ENCODE measurements at places on chromosomes 2 and 18.

- DNase-seq: peak; percentile 6
Observed at GRCh38 chr2:146312899-146313298, 1531.9 kb upstream of the ACVR2A start.

DNA sequence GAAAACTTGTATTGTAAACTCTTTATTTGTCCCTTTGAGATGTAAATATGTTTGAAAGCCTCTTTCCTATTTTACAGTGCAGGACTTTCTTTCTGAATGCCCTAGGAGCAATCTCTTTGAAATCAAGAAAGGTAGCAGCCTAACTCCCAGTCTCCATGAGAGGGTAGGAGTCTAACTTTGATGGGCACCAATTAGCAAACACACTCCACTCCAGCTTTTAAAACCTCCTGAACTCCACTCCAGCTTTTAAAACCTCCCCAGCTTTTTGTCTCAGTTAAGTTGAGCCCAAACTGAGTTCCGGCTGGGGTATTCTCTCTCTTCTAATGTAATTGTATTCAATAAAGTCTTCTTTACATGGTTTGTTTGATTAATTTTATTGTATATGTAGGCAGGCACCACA is 493.7 kb upstream of the CDH7 start:
- no peak for DNase-seq

DNA sequence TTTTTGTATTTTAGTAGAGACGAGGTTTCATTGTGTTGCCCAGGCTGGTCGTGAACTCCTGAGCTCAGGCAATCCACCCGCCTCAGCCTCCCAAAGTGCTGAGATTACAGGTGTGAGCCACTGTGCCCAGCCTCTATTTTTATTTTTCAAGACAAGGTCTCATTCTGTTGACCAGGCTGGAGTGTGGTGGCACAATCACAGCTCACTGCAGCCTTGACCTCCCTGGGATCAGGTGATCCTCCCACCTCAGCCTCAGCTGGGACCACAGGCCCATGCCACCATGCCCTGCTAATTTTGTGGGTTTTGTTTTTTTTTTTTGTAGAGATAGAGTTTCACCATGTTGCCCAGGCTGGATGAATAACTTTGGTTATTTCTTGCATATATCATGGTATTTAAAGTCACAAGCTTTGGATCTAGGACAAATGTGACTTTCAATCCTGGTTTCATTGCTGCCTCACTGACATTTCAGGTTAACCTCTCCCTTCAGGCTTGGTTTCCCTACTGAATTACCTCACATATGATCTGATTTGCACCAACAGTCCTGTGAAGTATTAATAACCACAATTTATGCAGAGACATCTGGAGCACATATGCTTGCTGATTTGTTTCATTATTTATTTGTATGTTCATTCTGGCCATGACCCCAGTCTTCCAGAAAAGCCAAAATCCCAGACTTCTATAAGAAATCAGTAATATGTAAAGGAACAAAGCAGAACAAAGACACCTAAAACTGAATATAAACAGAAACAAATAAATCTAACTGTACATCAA is 17.5 kb upstream of the RAB31 start:
- no peak for DNase-seq

GRCh38 chr2:81266106-81266505 is 961.6 kb upstream of the LRRTM1 start:
- no peak for DNase-seq

DNA sequence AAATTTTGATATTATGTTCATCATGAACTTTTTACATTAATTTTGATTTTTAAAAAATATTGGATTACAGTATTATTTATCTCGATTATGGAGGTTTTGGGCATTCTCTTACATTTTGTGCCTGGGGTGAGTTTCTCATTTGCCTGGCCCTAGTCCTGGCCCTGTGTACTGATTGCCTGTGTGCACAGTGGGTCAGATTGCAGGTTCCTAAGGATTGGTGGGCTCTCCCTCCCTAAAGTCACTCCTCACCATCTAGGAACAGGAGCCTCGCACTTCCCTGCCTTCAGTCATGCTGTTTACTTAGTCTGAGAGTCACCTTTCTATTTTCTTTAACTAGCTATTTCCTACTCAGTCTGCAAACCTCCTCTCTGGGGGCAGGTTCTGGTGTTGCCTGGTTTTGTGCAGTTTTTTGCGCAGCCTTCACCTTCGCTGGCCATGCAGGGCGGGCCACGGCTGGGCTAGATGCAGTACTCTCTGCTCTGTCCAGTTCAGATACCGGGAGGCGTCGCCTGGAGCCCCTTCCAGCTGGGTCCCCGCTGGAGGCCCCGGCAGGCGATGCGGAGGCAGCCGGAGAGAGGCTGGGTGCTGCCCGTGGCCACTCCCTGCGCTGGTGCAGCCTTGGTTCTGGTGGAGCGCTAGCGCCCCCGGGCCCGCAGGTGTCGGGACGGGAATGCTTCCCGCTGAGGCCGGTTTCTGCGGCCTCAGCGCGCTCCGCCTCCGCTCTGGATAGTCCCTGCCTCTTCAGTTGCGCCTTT is 23.3 kb upstream of the MC5R start:
- peak; percentile 55 for DNase-seq

- no peak for DNase-seq
Observed at GRCh38 chr2:238094438-238095022, 5.6 kb upstream of the ESPNL start.

DNA sequence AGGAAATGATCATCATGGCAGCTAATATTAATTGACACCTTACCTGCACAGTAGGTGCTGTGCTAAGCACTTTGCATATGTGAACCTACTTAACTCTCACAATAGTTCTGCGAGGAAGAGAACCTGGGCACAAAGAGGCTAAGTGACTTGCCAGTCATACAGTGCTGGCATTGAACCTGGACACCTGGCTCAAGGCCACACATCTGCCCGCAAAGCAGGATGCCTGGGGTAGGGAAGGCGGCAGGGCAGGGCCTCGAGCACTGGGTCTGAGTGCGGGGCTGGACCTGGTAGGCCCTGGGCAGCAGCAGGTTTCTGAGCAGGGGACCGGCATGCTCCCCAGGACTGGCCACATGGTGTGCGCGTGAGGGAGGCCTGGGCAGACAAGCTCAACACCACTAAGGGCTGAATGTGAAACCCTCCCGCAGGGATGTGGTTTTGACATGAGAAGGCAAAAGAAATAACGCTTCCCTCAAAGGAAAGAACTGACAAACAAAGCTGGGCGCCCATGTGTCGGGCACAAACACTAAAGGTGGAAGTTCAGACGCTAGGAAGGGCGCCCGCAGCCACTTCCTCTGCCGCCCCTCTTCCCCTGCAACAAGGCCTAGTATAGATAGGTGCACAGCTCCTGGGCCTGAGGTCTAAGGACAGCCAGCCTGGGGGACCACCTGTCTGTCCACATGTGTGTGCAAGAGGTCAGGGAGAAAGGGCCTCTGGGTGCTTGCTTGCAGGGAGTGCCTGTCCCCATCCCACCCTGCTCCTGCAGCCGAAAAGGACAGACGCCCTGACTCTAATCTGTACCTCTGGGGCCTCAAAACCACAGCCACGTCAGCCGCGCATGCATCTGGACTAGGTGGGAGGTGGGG is 92.5 kb downstream of the ZFP36L2 start:
- DNase-seq: no peak

GRCh38 chr2:47262657-47263056 is 107.5 kb upstream of the STPG4 start:
- DNase-seq: no peak

DNA sequence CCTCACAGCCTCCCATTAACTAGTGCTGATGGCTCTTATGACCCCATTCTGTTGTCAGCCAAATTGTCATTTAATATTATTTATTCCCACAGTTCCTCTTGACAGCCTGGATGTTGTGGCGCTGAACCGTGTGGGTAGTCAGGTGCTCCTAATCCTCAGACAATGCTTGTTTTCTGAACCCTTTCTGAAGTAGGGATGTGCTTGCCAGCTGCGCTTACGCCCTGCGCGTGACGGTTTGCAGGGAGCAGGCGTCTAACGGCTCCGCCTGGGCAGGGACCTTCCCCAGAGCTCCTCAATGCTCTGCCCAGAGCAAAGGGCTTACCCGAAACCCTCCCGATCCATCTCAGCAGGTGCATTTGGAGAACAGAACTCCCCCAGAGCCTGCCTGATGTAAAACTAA is 358.2 kb upstream of the MYT1L start:
- DNase-seq: no peak

- peak; percentile 82 for DNase-seq
Observed at GRCh38 chr2:131641414-131642206, 113.9 kb downstream of the CCDC74A start.

Measured in RPMI7951 (cell line).